ENCODE measurements at places on chromosomes 2 and 18.

- no peak for DNase-seq
Observed at GRCh38 chr2:147989809-147990403, 30.6 kb downstream of the ORC4 start.

GRCh38 chr2:144524118-144525009, 4.4 kb upstream of the ZEB2 start:
- peak; percentile 26 for DNase-seq

- DNase-seq: no peak
Observed at GRCh38 chr2:142044197-142044596, 86.6 kb downstream of the LRP1B start.

GRCh38 chr2:114083717-114084387, 194.0 kb downstream of the ACTR3 start:
- DNase-seq: no peak
